ENCODE measurements at places on chromosomes 12 and 14.
A peak's percentile ranks its signal among the peaks of the same experiment; 100 is the strongest.

- no peak for DNase-seq
Observed at GRCh38 chr12:76241371-76241770, 106.8 kb downstream of the BBS10 start.

DNA sequence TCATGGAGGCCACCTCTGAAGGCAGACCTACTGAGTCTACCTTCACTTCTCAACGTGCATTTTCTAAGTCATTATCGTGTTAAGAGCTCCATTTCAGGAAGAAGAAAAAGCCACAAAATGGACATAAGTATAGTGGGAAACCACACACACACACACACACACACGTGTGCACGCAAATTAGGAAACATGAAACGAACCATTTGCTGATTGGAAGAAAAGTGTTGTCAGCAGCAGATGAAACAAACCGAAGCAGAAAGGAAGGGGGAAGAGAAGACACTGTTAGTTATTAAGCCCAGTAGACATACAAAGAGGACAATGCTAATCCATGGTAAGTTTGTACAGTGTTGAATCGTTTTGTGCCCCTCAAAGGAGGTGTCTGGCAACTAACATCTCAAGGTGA, 9.9 kb upstream of the VPS33A start:
- DNase-seq, result no peak

GRCh38 chr12:101299931-101300330, 20.0 kb downstream of the UTP20 start:
- no peak for DNase-seq

DNA sequence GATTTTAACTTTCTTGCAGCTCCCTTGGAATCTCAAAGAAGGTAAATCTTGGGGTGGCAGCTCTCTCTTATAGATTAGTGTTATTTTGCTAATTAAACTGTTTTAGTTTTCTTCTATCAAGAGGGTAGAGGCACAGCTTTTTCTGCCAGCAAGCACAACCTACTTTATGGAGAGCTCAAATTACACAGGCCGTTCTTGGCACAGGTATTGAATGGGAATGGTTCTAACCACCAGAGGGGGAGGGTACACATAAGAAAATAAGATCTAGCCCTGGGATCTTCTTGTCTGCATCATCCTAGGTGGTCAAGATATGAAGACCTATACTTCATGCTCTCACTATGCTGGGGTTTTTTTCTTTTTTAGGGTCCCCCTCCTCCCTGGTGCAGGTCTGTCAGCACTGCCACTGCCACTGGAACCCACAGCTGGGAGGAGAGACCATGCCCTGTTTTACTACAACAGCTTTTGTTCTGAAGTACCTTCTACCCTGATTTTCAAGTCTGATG, 48.6 kb upstream of the STAC3 start:
- no peak for DNase-seq

DNA sequence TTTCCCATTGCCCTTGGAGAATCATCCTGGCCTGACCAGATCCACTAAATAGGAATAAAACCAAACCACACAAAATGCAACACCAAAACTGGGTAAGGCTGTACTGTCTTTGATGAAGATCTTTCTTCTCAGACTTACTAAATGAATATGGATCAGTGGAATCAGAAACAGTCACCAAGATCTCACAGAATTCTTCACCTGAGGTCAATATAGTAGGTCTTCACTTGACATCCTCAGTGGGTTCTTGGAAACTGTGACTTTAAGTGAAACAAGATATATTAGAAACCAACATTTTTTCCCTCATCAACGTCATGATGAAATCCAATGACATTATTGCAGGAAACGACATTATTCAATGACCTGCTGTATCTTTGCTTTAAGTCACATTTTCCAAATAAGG, 526.2 kb downstream of the FUT8 start:
- DNase-seq, result no peak

GRCh38 chr12:121036810-121037326, 2.2 kb downstream of the OASL start:
- DNase-seq, result no peak

DNA sequence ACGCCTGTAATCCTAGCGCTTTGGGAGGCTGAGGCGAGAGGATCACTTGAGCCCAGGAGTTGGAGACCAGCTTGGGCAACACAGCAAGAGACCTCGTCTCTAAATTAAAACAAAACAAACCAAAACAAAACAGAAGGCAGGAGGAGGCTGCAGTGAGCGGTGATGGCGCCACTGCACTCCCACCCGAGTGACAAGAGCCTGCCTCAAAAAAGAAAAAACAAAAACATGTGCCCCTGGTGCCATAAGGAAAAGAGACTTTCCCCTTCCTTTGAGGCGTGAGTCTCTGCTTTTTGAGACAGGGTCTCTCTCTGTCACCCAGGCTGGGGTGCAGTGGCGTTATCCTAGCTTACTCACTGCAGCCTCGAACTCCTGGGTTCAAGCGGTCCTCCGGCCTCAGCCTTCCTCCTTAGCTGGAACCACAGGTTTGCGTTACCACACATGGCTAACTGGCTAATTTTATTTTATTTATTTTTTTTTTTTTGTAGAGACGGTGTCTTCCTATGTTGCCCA, 9.0 kb upstream of the EAPP start:
- no peak for DNase-seq

GRCh38 chr12:2284321-2284813, 231.6 kb downstream of the CACNA1C start:
- DNase-seq, result no peak

DNA sequence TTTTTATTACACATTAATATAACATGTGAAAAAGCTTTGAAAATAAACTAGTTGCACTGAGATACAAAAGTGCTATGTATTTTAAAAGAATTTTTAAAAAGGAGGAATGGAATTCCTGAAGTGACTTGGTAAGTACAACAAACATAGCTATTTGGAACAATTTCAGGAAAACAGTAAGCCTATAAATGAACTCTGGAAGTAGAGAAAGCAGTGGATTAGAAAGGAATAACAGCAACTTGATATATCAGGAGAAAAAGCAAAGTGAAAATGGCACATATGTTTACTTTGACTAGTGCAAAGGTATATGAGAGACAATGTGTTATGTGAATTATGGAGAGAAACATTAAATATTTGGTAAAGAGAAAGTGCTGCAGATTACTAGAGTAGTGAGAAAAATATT, 811.7 kb downstream of the C12orf50 start:
- no peak for DNase-seq

DNA sequence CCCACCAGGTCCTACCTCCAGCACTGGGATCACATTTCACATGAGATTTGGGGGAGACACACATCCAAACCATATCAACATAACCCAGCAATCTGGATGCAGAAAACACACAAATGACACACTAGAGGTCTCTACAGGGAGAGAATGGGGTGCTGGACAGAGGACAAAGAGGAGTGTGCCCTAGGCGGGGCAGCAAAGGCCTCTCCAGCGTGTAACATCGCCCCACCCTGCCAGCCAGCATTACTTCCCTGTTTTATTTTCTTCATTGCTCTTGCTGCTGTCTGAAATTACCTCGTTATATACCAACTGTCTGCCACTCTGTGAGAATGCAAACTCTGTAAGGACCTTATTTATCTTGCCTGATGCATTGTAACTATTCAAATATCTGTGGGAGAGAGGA, 61.1 kb downstream of the RIMBP2 start:
- DNase-seq, result no peak

- no peak for DNase-seq
Observed at GRCh38 chr12:119204131-119204530, 25.4 kb downstream of the HSPB8 start.

DNA sequence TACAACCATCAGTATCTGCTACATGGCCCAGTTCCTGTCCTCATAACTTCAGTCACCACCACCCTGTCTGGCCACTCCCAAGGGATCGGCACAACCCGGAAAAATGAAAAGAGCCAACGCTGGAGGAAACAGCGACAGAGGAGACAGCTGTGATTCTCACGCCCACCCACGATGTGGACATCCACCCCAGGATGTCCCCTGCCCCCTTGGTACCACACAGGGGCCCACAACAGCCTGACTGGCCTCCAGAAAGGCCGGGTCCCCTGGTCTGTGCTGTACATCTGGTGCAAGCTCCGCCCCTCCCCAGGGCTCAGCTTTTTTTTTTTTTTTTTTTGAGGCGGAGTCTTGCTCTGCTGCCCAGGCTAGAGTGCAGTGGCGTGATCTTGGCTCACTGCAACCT, 12.5 kb downstream of the RPS6KL1 start:
- DNase-seq, result no peak

DNA sequence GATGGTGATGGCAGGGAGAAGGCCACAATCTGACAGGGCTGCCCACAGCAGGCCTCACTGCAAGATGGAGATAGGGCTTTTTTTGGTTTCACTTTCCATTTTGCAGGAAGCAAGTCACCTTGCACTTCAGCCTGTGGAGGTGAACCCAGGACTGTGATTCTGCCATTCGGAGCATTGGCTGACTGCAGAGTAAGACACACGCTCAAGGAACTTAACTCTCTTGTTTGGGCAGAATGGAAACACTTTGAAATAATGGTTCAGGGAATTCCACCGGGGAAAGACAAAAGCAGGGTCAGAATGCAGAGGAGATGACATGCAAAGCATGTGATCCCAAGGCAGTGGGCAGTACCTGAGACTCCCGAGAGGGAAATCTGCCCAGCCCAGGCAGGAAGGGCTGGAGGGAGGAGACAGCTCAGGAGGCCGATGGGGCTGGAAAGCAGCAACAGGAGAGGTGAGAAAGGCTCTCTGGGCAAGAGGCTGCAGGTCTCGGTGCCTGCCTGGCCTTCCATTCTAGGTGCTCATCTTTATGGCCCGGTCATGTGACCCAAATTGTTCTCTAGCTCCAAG, 58.7 kb upstream of the PRMT8 start:
- peak; percentile 20 for DNase-seq

DNA sequence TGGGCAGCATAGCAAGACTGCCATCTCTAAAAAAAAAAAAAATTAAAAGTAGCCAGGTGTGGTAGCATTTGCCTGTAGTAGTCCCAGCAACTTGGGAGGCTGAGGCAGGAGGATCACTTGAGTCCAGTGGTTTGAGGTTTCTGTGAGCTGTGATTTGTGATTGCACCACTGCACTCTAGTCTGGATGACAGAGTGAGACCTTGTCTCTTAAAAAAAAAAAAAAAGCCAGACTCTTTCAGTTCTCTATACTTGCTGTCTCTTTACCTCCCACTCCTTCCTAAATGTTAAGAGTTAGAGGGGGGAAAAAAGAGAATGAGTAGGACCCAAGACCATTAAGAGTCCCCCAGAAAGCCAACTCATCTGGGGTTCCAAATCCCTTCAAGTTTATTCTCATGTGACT, 17.8 kb downstream of the EIF2S1 start:
- DNase-seq, result no peak

DNA sequence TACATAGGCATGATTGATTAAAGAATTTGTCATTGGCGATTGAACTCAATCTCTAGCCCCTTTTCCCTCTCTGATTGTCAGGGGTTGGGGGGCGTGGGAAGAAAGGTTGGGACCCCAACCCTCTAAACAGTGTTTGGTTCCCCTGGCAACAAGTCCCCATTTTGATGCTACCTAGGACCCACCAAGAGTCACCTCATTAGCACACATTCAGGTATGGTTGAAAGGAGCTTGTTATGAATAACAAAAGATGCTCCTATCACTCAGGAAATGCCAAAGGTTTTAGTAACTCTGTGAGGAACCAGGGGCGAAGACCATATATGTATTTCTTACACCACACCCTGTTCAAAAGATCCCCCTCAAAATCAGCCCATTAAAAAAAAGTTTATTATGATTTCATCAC, 14.3 kb downstream of the RNF212B start:
- no peak for DNase-seq

DNA sequence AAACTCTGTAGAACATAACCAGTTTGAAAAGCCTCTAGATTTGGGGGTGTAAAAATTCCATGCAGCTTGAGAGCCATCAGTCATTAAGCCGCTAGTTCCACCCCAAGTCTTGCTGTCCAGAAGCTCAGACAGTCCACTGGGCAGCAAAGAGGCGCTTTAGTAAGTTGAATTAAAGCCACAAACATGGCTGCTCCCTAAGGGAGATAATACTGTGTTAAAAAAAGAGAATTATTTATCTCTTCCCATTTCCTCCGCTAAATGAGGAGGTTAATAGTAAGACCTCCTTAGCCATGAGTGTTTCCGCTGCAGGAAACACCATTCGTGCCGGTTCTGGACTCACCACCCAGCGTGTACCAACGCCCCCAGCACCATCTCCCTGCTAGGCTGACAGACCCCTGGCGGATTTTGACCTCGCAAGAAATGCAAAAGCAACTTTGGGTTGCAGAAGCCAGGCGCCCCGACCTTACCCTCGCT, 536 bp downstream of the TM7SF3 start:
- peak; percentile 41 for DNase-seq

GRCh38 chr14:51317373-51317772, 77.3 kb downstream of the TMX1 start:
- no peak for DNase-seq

GRCh38 chr14:60509438-60510253, 700 bp downstream of the SIX6 start:
- DNase-seq, result no peak

DNA sequence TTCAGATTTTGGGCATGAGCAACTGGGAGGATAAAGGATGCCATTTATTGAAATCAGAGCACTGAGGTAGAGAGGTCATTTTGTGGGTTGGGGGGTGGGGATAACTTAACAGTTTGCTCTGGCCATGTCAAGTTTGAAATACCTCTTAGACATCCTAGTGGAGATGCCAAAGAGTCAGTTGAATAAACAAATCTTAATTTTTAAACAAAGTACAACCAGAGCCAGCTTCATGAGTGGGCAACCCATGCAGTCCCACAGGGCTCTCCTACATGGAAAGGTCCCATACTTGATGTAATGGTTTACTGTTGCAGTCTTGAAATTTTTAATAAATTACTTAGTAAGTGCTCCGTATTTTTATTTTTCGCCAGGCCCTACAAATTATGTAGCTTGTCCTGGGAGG, 81.2 kb downstream of the ANO4 start:
- DNase-seq, result no peak

- no peak for DNase-seq
Observed at GRCh38 chr14:36423430-36423829, 96.6 kb downstream of the NKX2-1 start.

DNA sequence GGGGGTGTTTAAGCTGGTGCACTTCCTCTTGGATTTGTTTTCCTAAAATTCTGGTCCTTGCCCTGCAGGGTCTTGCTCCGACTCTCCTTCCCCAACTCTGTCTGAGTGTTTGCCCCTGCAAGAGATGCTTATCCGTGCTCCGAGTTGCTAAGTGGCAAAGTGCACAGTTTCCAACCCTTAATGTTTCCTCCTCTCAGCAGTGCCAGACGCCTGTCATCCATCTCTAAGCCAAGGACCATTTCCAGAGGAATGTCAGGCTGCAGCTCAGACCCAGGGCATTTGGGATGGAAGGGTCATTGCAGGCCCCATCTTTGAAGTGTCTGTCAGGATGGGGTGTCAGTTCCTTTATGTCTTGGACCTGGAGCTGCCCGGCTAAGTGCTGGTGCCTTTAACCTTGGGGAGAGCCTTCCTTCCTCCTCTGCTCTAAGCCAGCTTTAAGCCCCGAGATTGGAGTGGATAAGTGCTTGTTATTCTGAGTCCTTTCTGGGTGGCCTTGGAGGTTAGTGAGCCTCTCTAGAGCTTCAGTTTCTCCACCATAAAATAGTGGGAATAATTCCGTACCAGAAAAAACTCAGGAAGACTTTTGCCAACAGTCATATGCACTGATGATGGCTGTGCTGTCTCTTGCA, 15.0 kb downstream of the WNT5B start:
- no peak for DNase-seq

- no peak for DNase-seq
Observed at GRCh38 chr12:47188576-47189441, 109.0 kb upstream of the AMIGO2 start.
